ENCODE measurements at places on chromosomes 13 and 19.

DNA sequence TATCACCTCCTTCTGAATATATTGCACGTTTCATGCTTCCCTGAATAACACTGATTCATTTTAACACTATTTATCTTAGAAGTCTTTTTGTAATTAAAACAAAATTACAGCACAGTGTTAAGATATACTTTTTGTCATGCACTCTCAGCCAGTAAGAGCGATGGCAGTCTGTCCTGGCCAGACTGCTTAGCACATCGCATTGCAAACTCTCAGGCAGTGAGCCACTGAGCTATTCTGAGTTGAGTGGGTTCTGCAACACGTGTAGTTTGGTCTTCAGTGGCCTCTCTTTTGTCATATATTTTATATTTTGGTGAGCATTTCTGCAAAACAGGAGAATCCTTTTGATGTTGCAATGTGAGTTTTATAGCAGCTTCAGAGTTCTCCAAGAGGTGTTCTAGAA, 332.1 kb downstream of the HS6ST3 start:
- no peak for DNase-seq

- no peak for DNase-seq
Observed at GRCh38 chr19:55563261-55563690, 17.4 kb downstream of the ZNF579 start.

DNA sequence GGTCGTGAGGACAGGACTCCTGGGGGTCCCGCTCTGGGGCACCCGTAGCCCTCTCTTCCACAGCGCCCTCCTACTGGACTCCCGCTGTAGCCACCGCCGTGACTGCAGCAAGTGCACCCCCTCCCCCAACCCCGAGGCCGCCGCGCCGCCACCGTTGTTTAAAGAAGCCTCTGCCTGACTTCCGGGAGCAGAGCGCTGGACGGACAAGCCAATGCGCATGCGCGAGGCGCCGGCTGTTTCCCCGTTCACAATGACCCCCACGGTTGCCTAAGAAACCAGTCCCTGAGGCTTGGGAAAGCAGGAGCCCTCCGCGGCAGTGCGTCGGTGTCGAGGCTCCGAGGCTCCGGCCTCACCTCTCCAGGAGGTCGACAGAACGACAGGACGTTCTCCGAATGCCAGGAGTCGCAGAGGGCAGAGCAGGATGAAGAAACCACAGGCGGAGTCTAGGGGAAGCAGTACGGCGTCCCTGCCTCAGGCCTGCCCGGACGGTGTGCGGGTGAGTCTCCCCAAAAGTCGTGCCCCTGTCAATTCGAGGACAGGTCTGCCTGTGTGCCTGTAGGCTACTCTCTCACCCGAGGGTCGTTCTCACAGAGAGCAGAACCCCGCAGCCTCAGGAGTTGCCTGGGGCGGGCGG, 70.5 kb upstream of the ZNF420 start:
- DNase-seq = peak; percentile 17

DNA sequence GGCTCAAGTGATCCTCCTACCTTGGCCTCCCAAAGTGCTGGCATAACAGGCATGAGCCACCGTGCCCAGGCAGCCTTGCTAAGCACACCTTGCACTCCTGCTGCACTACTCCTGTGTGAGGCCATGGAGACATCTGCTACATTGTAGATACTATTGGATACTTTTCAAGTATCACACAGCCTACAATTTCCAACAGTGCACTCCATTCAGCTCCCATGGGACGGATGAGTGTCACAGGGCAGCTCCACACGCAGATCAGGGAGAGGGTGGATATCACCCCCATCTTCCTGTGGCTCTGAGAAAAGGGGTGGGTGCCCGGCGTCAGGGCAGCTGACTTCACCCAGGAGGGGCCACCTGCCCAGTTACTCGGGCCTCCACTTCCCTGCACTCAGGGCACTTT, 39.1 kb upstream of the CCNE1 start:
- DNase-seq = no peak

DNA sequence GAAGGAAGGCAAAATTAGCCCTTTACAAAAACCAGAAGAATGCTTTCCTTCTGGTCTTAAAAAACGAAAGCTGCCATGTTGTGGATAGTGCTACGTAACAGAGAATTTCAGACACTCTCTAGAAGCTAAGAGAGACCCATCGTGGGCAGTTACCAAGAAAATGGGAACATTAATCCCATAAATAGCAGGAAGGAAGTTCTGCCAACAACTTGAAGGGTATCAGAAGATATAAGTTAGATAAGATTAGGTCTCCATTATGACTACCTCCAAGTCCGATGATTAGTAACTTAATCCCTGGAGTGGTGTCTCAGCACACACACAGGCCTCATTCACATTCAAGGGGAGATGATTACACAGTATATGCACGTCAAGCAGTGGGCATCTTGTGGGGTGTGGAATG, 115.7 kb upstream of the TRPC4 start:
- DNase-seq = no peak

DNA sequence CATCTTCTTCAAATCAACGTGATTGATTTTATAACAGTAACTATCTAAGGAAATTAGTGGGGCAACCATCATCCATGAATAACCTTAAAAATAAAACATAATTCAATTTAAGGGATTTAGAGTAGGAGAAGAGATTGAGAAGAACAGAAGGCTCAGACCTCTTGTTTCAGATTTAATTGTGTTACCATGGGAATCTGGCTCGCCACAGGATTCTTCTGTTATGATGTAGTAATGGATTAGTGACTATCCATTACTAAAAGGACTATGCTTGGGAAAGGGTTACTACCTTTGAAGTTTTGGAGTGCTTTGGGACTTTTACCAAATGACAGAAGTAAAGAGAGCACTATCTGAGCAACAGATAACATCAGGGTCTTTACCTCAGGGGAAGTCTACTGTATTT, 13.2 kb downstream of the FREM2 start:
- DNase-seq = no peak

DNA sequence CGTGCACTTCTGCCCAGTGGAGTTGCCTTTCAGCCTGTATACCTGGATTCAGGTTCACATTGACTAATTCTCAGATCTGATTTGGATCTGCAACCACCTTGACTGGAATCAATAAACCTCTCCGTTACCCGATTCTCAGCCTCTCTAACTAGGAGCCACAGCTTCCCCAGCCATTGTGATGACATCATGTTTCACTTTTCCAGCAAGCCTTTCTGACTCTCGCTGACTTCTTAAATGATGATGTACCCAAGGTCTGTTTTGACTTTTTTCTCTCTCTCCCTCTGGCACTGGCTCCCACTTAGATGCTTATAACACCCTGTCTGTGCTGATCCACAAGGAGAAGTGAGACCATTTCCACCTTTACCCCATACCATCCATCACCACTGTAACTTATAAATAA, 13.5 kb upstream of the FAM124A start:
- DNase-seq = no peak

- no peak for DNase-seq
Observed at GRCh38 chr13:60012488-60012887, 151.2 kb downstream of the DIAPH3 start.

DNA sequence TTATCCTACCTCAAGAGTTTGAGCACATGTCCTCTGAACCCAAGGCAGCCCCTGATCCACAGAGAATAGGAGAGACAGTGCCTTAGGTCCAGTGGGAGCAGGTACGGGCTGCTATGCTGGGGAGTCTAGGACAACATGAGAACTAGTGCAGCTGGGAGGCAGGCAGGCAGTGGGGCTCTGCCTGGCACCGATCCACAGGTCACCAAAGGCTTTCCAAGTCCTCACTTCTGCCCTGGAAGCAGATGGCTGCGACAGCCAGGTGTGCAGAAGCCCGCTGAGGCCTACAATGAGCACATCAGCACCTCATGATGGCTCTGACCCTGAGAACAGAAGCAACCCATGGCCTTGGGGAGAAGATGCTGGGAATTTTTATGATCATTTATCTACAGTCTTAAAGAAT, 29.8 kb upstream of the EPHX3 start:
- DNase-seq = no peak
